Suprapubic skin (tissue), 4 donors: ENCODE measurements at places on chromosomes 2 and 18. TPM values are rescaled to one million over a fixed set of nuclear protein-coding genes. Genes with fewer than 3 reads are reported as not detected.

DNA sequence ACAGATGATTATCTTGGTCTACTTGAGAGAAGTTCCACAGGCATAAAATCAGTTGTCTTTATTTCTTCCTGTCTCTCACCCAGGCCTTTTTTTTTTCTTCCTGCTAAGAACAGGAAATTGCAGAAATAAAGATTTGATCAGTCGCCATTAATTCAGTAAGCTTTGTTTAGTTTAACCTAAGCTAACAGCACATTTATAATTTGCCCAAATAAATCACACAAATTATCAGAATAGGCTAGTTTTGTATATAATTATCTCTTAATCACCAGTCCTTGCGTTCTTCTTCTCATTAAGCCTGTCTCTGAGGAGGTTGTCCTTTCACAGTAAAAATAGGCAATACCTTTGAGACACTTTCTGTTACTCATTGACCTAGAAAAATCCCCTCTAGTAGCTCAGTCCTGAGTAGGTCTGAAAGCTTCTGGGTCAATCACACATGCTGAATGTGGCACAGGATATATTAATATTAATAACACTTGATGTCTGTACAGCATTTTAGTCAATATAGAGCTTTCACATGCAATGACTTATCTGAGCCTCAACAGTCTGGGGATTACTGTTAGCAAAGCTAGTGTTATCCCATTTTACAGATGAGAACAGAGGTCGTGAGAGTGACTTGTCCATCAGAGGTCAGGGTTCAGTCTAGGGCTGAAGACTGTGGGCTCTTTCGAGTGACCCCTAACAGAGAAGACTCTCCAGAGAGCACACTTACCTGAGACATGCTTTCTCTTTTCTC, 11.2 kb upstream of the STK17B start:
- DNase-seq = no peak

FARSB gene
- 18.3 TPM for total RNA-seq

GRCh38 chr2:52732849-52733395, 1034.7 kb upstream of the CHAC2 start:
- DNase-seq = no peak

GRCh38 chr2:97910403-97911205, 85.1 kb downstream of the TMEM131 start:
- no peak for DNase-seq

DNA sequence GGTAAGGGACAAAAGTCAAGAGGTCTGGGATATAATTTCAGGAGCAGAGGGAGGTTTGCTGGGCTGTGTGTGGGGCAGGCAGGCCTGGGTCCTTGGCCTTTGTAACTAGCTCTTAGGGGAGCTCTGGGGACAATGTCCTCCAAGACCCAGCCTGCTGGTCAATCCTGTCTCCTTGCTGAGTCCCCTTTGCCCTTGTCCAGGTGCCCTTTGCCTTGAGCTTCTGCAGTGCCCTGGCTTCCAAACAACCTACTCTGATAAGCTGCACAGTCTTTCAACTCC, 30.0 kb upstream of the REEP1 start:
- no peak for DNase-seq

DNA sequence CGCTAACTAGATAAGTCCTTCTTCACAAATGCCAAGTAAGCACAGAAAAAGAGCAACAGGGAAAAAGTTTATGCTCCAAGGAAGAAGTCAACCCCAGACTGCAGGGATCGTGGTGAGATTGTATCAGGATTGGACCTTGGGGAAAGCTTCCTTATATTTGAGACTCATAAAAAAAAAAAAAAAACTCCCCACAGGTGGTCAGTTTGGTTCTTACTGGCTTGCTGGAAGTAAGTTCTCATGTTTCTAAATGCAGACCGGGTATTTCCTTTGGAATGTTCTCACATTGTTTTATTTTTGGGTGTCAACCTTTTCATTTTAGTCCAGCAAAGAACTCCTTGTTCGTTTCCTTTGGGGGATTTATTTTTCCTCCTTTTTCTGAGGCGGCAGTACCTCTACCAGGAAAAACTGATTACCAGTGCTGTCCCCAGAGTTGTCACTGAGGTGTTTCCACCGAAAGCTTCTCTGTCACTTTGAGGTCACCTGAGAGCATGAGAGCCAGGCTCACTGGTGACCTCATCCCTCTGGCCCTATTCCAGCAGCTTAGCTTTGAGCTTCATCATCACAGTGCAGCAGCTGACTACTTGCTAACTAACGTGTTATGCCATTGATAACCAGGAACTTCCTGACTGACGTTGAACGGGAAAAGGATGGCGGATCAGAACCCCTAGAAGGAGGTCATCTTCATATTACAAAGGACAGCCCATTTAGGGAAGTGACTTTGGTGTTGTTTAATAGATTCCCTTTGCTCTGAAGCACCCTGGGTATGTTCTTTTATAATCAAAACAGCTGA, 16.8 kb upstream of the ATP8B1 start:
- no peak for DNase-seq

- no peak for DNase-seq
Measured at GRCh38 chr18:3411327-3411726, 38.6 kb upstream of the TGIF1 start.

- no peak for DNase-seq
Measured at GRCh38 chr2:123791684-123792083, 233.4 kb upstream of the CNTNAP5 start.

DNA sequence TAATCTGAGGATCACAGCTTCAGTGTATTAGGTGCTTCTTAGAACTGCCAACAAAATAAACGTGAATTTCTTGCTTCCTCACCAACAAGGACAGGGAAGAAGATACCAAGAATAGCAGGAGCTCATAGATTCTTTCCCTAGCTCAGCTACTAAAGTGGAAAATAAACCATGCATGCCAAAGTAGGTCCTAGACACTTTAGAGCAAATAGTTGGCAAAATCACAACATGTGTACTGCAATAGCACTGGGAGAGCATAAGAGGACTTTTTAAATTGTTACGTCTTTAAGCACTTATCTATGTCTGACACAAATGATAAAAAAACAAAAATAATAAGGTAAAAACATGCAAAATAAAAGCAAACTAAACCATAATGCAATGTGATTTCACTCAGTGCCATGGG, 49.5 kb downstream of the SUCLG1 start:
- no peak for DNase-seq

ZAP70 gene
- 1.1 TPM for total RNA-seq

- DNase-seq = no peak
Measured at GRCh38 chr2:241410739-241411176, 54.7 kb downstream of the FARP2 start.

DNA sequence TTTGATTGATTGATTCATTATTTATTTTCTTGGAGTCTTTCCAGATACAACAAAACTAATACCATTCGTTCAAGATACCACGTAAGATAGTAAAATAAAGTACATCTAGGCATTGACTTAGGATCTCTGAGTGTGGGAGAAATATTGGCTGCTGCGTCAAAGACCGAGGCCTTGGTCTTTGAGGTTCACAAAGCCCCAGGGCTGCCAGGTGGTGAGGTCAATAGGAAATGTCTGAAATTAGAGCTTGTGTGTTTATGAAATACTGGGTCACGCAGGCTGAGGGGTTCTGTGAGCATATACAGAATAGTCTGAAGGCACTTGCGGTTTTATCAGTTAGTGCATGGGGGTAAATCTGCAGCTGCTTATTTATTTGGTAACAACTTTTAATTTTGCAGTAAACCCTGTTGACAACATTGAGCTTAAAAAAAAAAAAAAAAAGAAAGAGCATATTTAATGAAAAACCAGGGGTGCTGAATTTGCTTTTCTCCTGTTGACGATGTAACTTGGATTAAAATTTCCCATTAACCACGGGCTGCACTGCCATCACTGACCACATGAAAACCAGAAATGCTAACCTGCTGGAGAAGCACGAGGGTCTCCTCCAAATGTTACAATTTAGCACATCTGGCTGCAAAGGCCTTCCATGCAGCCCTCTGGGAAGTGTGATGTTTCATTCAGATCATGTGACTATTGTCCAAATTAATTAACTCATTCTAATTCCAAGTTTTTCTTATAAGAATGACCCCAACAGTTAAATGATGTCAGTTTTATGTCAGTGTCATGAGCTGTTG, 27.1 kb upstream of the SERPINB12 start:
- DNase-seq = no peak

DNA sequence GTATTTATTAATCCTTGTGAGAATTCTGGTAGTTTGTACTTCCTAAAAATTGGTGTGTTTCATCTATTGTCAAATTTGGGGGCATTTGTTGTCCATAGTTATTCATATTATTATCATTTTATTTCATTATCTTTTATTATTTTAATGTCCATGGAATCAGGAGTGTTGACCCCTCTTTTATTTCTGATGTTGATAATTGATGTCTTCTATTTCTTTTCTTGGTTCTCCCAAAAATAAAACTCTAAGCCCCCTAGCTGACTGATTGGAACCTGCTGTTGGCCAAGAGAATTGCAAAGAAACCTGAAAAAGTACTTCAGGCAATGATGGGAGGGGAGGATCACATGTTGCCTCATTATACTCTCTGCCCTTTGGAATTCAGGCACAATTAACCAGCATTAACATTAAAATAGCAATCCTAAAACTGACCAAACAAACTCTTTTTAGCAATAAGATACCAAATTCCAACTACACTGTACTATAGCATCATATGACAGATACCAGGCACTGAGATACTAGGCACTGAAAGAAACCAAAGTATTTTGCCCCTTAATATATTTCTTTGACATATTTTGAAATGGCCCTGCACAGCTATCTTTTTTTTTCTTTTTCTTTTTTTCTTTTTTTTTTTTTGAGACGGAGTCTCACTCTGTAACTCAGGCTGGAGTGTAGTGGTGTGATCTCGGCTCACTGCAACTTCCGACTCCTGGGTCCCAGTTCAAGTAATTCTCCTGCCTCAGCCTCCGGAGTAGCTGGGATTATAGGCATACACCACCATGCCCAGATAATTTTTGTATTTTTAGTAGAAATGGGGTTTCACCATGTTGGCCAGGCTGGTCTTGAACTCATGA, 1097.2 kb upstream of the CNTNAP5 start:
- DNase-seq = no peak

DNA sequence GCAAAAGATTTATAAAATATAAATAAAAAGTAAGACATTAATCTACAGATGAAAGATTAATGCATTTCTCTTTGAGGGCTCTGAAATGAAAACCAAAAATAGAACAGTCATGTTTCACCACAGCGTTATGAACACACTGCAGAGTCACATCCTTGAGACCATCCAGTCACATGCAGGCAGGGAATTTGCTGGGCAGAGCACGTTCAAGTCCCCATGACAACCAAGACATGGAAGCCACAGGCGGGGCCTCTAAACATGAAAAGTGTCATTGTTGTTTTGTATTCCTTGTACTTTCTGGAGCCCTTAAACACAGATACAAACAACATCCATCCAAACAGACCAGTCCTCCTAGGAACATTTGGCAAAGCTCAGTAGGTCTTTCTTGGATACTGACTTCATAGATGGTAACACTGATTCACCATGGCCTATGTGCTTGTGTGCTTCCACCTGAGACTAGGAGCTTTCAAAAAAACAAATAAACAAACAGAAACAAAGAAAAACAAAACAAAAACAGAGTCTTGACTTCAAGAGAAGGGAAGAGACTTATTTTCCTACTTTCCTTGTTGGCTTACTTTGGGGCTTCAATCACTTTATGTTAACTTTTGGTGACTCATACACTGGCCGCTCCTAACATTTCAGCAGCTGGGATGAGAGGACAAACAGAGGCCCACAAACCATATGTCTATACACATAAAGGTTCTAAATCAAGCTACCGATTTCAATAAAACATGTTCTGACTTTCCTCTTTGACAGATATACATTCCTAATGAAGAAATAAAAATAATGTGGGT, 99.5 kb upstream of the CCDC85A start:
- no peak for DNase-seq

DNA sequence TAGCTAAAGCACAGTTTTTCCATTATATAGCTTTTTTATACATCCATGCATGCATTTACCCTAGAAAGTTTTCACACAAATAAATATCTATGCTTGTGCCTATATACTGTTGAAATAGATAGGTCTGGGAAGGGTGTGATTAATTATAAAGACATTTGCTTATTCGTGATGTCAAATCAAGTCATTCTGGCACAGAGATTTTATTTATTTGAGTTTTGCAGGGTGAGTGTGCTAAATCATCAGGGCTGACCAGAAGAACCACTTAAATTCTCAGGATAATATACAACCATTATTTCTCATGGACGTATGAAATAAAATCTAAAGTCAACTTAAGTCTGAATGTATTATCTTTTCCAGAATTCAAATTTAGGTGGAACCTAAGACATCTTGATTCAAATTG, 295.5 kb downstream of the EPHA4 start:
- DNase-seq = no peak

GRCh38 chr2:8522687-8523086, 159.2 kb upstream of the ID2 start:
- DNase-seq = no peak

GRCh38 chr2:215415218-215415617, 20.6 kb downstream of the FN1 start:
- DNase-seq = no peak

- DNase-seq = no peak
Measured at GRCh38 chr2:188628989-188629752, 337.5 kb downstream of the GULP1 start.

ARHGAP28 gene
- 2.5 TPM for total RNA-seq

DNA sequence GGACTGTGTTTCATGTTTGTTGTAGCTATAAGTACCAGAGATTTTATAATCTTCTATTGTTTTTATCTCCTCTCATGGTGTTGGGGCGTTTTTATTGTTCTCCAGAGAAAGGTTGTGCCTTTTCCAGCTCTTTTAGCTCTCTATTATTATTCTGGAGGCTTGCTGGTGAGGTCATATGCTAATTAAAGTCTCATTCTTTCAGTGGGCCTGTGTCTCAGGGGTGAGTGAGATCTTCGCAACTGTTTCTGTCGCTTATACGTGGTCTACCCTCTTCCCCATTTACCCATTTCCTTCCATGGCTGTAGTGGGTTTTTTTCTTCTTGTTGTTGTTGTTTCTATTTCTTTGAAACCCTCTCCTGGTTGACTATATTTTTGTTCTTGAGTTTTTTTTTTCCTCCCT, 584.9 kb downstream of the TMEM182 start:
- DNase-seq = no peak

ALKAL2 gene
- 9.3 TPM for total RNA-seq

ZNF519 gene
- 1.7 TPM for total RNA-seq

DNA sequence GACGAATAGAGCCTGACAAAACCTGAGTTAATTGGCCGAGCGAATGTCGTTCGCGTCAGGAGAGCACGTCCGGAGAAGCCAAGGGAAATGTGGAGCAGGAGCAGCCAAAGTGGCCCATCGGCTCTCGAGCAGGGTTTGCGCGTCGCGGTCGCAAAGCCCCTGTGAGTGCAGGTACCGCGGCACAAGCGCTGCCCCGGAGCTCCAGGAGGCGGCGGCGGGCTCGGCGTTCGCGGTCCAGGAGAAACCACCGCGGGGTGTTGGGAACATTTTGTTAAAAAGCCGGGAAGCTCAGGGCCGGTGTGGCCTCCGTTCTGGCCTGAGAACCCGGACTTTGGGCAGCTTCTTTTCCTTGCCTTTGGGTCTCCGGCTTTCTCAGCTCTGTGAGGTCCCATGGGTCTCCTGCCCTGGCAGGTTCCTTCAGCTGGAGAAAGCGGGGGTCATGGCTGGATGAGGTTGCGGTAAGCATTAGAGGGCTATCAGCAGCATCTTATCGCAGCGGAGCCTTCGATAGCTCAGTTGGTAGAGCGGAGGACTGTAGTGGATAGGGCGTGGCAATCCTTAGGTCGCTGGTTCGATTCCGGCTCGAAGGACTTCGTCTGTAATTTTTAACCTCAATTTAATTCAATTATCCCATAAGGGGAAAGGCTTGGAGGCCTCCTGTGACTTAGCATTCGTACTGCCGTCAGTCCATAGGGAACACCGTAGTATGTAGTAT, 1.0 kb upstream of the AGBL5 start:
- DNase-seq = peak; percentile 93
